ENCODE measurements at places on chromosomes 3 and 15. TPM values are rescaled to one million over a fixed set of nuclear protein-coding genes. Genes with fewer than 3 reads are reported as not detected.
A peak's percentile ranks its signal among the peaks of the same experiment; 100 is the strongest.

DNA sequence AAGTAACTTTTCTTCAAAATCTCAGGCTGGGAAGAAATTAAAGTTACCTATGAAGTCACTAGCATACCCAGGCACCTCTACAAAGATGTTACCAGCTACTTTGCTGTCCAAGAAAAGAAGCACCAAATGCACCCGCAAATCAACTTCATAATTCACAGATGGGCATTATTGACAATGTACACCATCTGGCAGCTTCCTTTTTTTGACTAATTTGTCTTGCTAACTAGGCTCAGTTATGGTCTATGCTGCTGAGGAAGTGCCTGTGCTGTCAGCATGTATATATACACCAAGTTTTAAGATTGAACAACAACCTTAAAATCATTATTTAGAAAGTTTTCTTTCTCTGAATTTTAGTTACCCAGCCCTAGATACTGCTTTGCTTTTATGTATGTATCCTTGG, 93.8 kb downstream of the NSUN3 start:
- no peak for DNase-seq

DNA sequence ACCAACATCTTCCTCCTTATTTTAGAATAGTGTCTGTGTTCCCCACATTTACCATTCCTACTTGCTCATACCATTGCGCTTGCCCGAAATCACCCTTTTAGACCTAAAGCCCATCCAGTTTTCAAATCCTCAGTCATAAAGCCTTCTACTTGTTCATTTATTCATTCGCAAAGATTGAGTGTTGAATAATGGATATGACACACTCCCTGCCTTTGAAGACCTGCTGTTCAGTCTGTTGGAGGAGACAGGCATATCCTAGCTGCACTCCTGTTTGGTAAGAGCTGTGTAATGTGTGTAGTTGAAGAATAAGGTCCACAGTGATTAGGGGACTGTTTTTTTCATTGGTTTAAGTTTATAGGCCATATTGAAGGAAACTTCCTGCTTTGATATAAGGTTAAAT, 1.7 kb downstream of the CNOT10 start:
- no peak for DNase-seq

DNA sequence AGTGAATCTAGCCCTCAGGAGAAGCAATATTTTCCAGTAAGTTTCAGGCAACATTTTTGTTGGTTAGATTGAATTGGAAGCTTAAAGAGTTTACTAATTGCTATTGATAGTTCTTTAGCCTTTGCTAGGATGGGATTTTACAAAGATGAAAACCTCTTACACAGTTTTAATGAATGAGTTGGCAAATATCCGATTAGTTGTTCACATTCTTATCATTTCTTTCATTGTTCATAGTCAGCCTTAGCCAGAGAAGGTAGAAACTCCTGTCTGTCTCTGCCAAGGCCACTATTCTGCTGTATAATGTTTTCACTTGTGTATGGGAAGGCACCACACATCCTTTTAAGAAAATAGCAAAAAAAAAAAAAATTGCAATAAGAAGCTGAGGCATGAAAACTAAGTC, 222.0 kb upstream of the MANF start:
- DNase-seq, result no peak

GRCh38 chr3:43017004-43017403, 37.9 kb downstream of the GASK1A start:
- DNase-seq, result no peak

DNA sequence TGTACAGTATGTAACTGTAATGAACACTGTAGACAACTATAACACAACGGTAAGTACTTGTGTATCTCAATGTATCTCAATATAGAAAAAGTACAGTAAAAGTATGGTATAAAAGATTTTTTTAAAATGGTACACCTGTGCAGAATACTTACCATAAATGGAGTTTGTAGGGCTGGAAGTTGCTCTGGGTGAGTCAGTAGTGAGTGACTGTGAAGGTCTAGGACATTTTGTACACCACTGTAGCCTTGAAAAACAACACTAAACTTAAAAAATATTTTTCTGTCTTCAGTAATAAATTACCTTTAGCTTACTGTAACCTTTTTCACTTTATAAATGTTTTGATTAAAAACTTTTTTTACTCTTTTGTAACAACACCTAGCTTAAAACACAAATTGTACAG, 142.9 kb downstream of the ATG7 start:
- DNase-seq, result no peak

DNA sequence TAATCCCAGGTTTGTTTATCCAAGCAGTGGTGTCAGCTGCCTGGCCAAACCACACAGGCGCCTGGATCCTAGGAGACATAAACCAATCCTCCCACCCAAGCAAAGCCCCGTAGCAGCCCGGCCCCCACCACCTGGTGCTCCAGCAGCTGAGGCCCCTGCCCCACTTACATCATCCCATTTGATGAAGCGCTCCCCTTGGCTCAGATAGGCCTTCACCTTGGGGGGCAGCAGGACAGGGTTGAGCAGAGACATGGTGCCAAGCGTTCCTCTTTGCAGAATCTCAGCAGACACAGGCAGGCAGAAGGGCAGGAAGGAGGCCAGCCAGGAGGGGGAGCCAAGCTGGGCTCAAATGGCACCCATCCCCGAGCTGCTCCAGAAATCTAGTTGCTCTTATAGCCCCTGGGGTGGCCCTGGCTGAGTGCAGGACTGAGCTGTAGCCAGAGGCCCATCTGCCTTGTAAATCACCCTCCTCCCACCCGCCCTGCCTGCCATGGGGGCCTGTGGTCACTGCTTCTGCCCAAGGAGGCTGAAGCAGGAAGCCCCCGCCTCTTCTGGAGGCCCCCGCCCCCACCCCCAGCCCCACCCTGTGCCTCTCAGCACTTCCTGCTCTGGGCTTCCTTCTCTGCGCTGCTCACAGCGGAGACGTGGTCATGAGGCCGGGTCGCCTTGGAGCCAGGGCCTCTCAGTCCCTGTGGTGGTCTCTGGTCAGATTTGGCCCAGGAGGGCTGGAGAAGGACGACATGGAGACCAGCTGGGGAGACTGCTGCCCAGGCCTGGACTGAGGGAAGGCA, at the start of gene PLCB2:
PLCB2 (minus strand) TSS at position 515 of the 791 bp plus-strand sequence; CDS start at position 252, 263 bp downstream.
- DNase-seq, result no peak

GRCh38 chr15:55823191-55823670, 80.3 kb upstream of the PRTG start:
- no peak for DNase-seq

GRCh38 chr15:59304034-59304795, 68.5 kb downstream of the MYO1E start:
- no peak for DNase-seq

DNA sequence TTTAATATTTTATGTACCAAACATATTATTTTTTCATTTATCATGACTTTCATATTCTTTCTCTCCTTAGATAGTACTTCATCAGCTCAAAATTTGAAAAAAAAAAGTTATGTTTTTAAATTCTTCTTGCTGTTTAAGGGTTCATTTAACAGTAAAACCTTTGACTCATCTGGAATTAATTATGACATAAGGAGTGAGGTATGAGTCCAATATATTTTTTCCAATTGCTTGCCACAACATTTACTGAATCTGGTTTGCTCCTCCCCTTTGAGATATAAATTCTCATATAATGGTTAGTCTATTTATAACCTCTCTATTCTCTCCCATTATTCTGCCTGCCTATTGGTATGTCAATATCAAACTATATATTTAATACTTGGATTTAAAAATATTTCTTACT, 387.8 kb downstream of the TUSC7 start:
- no peak for DNase-seq

The CACNA1D gene
- 50.3 TPM for total RNA-seq

The TMEM207 gene
- total RNA-seq, result not detected

DNA sequence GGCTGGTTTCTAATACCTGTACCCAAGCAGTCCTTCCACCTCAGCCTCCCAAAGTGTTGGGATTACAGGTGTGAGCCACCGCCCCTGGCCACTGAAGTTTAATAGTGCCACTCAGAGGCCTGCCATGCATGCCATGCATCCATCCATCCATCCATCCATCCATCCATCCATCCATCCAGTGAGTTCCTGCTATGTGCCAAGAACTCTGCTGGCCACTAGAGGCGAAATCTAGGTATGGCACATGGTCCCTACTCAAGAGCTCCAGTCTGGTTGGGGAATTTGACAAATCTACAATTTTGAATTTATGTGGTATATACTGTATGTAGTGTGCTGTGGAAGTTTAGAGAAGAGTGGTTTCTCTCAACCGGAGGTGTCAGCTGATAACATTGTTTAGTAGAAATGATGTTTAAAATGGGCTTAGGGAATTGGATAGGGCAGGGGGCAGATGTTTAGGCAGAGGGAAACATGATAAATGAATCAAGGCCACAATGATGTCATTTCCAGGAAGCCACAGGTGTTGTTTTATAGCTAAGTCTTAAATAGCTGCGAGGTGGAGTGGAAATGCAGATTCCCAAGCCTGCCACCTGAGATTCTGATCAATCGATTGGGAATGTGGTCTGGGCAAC, 384.4 kb upstream of the C2CD4B start:
- no peak for DNase-seq

The MORC1 gene
- total RNA-seq, result under 0.01 TPM

DNA sequence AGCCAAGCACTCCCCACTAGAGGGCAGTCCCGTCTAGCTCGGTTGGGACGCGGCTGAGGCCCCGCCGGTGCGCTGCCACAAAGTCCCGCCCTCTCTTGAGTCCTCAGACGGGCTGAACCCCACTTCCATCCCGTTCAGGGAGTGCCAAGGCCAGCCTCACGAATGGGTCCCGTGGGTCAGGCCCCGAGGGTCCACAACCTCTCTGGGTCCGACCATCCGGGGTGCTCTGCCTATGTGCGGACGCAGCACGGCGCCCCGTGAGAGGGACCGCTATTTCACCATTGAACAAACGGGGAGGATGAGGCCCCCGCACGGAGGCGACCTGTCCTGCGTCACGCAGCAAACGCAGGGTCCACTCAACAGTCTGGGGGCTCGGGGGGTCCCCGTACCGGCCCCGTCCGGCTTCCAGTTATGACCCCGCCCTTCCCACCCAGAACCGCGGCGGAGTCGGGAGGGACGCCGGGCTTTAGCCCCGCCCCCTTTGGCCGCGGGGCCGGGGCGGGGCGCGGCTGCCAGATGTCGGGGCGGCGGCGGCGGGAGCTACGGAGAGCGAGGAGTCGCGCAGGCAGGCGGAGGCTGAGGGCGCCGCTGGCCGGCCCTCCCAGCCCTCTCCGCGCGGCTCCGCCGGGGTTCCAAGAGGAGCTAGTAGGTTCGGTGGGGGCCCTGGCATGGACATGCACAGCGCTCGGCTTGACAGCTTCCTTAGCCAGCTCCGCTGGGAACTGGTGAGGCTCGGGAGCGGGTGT, at the start of gene INKA1:
INKA1 (plus strand) TSS at position 543 of the 746 bp plus-strand sequence; CDS start at position 675, 132 bp downstream.
- peak; percentile 80 for DNase-seq

The PPP2R3A gene
- 43.6 TPM for total RNA-seq

The LAMB2 gene
- 700 TPM for total RNA-seq

DNA sequence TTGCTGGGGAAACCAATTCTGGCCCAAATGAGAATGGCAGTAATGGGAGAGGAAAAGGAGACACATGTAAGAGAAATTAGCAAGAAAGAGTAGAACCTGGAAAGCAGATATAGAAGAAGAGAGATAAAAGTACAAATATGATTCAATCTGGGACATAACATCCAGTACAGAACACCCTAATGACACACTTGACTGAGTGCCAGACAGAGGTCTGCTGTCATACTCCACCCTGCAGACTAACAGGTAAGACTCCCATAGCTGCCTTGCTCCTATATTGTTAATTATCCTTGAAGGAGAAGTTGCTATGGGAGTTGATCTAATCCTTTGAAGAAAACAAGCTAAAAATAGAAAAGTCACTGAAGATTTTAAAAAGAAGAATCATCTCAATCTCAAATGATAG, 21.1 kb downstream of the CCPG1 start:
- DNase-seq, result no peak

- DNase-seq, result no peak
Measured at GRCh38 chr3:185744997-185745843, 79.6 kb downstream of the IGF2BP2 start.

The LRRC31 gene
- not detected for total RNA-seq

DNA sequence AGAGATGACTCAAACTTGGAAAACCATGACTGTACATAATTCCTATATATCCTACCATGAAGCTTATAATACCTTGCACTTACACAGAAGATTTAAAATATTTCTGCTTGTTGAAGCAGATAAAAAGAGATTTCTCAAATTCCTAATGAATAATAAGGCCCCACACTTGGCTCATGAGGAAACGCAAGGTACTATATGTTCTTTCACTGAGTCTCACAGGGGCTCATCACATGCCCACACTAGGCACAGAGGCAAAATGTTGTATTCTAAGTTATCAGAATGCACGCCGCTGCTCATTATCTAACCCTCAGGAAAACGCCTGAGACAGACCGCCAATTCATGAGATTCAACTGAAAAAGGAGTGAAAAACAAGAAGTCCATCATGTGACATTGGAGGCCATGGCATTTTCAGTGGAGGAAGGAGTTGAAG, 5.6 kb downstream of the MYO1E start:
- no peak for DNase-seq

Data from breast epithelium (tissue), 4 donors.